ENCODE measurements at places on chromosomes 6 and 20. TPM values are rescaled to one million over a fixed set of nuclear protein-coding genes. Genes with fewer than 3 reads are reported as not detected.

CLIC1 gene
- total RNA-seq = 914 TPM

SYTL3 gene
- total RNA-seq = 0.41 TPM

GRCh38 chr6:31349301-31349700 lies 7.7 kb downstream of the HLA-B start:
- DNase-seq = no peak

- no peak for DNase-seq
These were observed 398.3 kb downstream of the LAMA2 start for GRCh38 chr6:129281168-129281796.

NFYA gene
- total RNA-seq = 21.8 TPM
